Karpas-422 (cell line): ENCODE measurements at places on chromosomes 6 and 20.

DNA sequence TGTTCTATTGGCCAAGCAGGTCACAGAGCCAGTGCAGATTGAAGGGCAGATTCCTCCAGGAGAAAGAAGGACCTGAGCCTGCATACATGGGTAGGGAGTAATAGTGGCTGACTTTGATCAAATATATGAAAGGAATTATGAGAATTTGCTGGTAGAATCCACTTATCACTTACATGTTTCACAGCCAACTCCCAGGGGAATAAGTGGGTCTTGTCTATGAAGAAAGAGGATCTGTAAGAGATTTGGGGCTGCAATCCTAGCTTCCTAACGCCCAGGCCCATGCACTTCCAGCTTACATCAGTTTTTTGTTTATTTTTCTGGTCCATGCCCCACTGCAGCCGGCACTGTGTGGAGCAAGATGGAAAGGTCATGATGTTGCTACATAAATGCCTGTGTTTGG lies 107.9 kb upstream of the SYNDIG1 start:
- DNase-seq, result no peak

DNA sequence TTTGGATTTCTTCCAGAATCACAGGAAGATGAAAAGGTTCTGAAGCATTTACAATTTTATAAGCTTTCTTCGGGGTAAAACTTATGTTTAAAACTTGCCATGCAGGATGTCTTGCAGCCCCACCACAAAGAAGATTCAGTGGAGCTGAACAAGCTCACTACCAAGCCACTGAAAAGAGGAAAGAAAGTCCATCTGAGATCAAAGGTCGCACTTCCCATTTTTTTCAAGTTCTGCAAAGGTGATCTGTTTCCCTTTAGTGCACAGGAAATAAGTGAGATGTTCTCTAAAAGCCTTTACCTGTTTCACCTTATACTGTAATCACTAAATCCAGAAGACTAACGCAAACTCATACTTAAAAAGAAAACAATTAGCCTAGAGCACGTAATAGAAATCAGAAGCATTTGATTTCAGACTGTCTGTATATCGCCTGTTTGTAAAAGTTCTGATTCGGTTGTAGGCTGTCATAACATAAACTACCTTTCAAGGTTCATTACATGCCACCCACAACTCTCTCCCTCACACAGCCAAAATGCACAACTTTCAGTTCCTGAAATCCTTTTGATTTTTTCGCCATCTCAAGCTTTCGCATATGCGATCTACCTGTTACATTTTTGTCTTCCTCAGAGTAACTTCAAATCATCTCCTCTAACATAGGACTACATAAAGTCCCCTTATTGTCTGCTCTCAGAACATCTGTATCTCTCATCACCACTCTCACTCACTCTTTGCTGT lies 1.8 kb downstream of the ECHDC1 start:
- DNase-seq, result peak; percentile 78

- DNase-seq, result no peak
These were observed 5.6 kb downstream of the PPP2R5D start for GRCh38 chr6:42989923-42990322.

GRCh38 chr6:161545741-161546140 lies 271.9 kb upstream of the AGPAT4 start:
- no peak for DNase-seq

DNA sequence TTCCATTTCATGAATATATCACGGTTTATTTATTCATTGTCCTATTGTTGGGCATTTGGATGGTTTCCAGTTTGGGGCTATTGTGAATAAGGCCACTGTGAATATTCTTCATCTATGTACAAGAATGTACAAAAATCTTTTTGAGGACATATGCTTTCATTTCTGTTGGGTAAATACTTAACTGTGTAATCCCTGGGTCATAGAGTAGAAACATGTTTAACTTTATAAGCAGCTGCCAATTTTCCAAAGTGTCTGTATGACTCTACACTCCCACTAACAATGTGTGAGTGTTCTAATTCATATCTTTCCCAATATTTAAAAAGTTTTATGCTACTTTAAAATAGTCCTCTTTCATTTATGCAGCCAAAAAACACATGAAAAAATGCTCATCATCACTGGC lies 98.6 kb downstream of the UST start:
- no peak for DNase-seq

- no peak for DNase-seq
These were observed 40.4 kb downstream of the ESF1 start for GRCh38 chr20:13744352-13744751.

DNA sequence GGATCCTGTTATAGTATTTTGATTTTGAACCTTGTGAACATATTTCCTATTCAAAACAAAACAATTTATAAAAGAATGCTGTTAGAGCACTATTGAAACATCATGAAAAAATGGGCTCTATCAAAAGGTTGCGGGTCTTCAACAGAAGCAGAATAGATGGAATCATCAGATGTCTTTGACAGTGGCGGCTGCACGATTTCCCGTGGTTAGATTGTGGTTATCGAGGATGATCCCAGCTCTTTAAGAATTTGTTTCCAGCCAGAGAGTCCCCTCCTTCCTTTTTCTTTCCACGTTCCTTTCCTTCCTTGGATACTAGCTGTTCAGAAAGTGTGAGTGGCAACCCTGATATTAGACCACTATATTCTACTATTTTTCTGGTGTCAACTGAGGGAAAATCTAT lies 163.4 kb downstream of the FARS2 start:
- DNase-seq, result no peak

DNA sequence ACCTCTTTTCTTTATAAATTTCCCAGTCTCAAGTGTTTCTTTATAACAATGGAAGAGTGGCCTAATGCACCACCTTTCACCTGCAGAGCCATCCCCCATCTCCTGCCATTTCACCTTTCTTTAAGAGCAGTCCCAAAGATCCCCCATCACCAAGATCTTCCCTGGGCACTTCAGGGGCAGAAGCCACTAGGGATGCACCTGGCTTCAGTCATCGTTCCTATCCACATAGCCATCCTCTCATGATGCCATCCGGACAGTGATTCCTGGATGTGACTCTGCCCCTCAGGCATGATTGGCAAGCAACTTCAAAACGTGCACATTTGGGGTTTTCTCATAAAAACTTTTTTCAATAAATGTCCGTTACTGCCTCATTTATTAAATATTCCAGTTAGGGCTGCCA lies 225.9 kb downstream of the TBXT start:
- DNase-seq, result no peak

GRCh38 chr20:33433465-33434234 lies 9.9 kb downstream of the SNTA1 start:
- no peak for DNase-seq

DNA sequence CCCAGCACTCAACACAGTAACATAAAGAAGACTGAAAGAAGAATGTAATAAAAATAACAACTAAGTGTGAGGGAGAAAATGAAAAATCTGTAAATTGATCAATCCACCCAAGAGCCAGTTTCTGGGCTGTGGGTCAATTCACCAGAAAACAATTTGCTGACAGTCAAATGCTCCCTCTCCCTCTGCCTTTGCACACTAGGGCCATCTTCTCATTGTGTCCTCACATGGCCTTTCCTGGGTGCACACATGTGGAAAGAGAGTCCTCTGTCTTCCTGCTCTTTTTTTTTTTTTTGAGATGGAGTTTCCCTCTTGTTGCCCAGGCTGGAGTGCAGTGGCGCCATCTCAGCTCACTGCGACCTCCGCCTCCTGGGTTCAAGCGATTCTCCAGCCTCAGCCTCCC lies 53.9 kb upstream of the PRND start:
- no peak for DNase-seq

DNA sequence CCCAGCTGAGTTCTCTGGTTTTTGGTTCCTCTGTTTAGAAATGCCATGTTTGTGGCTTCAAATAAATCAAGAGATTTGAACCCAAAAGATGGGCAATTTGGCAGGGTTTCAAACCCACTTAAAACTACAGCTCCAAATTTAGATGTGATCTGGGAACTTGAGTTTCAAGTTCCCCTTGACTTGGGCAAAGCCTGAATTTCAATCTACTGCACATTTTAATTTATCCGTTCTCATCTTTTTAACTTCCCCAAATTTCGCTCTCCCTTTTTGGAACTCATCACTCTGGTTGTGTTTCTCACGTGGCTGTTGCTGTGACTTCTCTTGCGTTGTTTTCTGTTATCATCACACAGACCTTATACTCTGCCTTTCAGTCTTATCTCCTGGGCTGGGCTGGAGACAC lies 230.9 kb downstream of the CDC5L start:
- DNase-seq, result no peak

DNA sequence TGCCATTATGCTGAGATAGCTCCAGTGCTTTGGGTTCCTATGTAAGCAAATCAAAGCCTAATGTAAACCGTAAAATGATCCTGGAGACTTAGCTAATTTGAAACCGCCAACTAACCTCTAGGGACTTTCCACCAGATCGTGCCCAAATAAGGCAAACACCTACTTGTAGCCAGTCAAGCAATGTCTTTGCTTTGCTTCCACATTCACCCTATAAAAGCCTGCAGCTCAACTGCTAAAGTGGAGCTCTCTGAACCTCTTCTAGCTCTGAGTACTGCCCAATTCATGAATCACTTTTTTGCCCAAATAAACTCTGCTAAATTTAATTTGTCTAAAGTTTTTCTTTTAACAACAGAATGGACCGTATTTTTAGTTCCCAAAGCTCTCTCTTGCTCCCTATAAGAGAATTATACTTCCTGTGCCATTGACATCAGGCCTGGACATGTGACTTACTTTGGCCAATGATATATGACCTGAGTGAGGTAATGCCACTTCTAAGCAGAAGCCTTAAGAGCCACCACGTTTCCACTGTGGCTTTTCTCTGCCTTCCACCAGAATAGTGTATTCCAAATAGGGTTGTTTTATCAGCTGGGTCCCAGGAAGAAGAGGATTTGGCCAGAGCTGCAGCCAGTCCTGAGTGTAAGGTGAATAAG lies 34.8 kb upstream of the PSMF1 start:
- DNase-seq, result peak; percentile 60
